Activated CD4-positive, alpha-beta T cell treated with anti-CD3 and anti-CD28 coated beads, Interleukin-2, amount 50 U/mL, for 24 hours (primary cell): ENCODE measurements at places on chromosomes 11 and 22.
A peak's percentile ranks its signal among the peaks of the same experiment; 100 is the strongest.

- no peak for DNase-seq
Observed at GRCh38 chr11:81725701-81726100, 1008.0 kb downstream of the FAM181B start.

DNA sequence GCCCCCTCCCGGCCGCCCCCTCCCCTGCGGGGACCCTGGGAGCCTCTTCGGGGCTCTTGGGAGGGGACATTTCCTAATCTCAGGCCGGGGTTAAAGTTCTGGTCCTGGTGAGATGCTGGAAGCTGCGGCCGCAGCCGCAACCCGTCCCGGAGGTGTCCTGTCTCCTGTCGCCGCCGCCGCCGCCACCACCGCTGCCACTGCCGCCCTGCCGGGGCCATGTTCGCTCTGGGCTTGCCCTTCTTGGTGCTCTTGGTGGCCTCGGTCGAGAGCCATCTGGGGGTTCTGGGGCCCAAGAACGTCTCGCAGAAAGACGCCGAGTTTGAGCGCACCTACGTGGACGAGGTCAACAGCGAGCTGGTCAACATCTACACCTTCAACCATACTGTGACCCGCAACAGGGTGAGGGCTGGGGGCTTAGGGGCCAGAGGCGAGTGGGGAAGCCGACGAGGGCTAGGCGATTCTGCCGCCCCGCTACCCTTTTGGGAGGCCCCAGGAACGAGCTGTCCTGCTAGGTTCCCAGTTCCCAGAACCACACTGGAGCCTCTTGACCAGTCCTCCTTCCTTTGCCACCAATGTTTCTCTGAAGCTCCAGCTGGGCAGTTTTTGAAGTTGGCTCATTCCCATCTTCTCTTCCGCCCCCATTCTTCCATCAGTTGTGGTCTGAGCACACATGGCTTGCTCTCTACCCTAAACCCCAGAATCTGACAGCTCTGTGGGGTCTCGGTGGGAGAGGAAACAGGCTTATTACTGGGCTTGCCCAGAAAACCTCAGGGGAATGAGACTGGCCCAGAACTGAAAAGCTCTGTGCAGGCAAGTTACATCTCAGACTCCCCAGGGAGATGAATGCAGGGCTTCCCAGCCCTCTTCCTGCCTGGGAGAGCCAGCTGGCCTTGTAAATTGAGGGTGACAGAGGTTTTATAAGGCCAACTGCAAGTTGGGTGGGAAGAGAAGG lies 781 bp downstream of the SIDT2 start:
- DNase-seq: peak; percentile 21

DNA sequence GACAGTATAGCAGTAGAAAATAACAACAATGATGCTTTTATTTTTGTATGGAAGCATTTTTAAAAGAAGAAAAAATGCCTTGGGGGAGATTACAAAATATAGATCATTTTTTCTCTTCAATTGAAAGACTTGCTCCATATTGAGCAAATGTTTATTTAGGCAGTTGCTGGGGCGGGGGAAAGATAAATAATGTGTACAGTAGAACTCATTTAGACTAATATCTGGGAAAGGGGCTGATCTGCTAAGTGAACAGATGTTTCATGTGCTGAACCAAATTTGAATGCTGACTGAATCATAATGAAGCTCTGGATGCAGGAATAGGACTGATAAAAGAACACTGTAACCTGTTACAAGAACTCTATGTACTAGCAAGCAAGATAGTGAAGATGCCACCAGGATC lies 457.1 kb upstream of the TENM4 start:
- DNase-seq: no peak

DNA sequence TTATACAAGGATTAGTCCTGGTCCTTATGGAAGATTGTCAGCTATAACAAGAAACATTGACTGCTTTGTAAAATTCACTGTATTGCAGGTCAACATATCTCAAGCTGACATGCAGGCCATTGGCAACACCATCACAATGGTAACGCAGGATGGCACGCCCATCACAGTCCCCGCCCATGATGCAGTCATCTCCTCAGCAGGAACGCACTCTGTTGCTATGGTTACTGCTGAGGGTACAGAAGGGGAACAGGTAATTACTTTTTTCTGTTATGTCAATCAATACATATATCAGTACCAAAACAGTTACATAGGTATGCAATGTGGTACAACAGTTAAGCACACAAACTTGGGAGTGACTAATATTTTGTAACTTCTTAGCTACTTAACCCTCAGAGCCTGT lies 55.3 kb downstream of the ZNF143 start:
- DNase-seq: no peak

GRCh38 chr11:64713016-64713707 lies 9.8 kb downstream of the NRXN2 start:
- DNase-seq: no peak
